Upper lobe of right lung (tissue), 1 donor: ENCODE measurements at places on chromosomes 4 and X. TPM values are rescaled to one million over a fixed set of nuclear protein-coding genes. Genes with fewer than 3 reads are reported as not detected.

The ZNF41 gene
- 11.5 TPM for total RNA-seq

The CLCN4 gene
- total RNA-seq, result 9.8 TPM

The COL4A6 gene
- total RNA-seq, result 1.8 TPM

The SSX4B gene
- not detected for total RNA-seq

The ZCCHC18 gene
- total RNA-seq, result 1.6 TPM

The PCDH10 gene
- 0.41 TPM for total RNA-seq

DNA sequence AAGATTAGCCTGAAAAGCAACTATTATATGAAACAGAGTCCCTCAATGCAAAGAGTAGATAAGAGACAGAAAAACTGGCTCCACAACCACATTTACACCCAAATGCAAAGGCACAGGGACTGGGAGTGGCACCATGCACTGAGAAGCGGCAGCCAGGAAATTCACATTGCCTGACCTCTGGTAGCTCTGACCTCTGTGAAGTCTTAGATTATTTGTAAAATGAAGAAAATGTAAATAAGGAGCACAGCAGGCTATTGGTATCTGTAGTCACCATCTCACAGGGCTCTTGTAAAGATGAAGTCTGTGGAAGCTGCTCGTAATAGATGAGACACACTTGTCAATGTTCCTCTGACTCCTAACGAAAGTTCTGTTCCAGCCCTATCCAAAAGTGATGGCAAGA, 69.7 kb downstream of the FAT1 start:
- H3K27ac ChIP-seq, result no peak overlapping the region
- H3K27me3 ChIP-seq, result no peaks in the 10 kb centered on the region
- DNase-seq, result no peak
- H3K4me1 ChIP-seq, result no peaks in the 10 kb centered on the region
- no peak overlapping the region for H3K4me3 ChIP-seq

DNA sequence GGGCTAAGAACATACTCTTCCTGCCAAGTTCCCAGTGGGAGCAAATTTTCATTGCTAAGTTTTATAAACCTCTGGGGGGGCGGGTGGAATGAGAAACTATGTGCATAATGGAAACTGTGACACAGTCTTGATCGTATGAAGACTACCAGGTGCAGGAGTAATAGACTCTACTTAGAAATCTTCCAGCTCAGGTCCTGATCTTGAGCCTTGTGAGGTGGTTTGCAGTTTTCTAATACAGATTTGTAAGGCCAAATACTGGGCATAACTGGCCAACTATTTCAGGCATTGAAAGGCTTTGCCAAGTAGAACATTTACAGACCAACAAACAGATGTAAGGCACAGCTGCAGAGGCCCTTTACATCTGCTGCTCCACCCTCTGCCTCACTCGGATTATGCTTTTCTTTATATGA, 89.7 kb upstream of the CBR4 start:
- no peaks in the 10 kb centered on the region for H3K4me1 ChIP-seq
- H3K36me3 ChIP-seq, result peaks cover 27% of the 10 kb centered on the region
- H3K27ac ChIP-seq, result no peak overlapping the region
- no peak overlapping the region for H3K4me3 ChIP-seq

GRCh38 chr4:76072760-76073159, 1.7 kb upstream of the ART3 start:
- DNase-seq, result no peak
- no peaks in the 10 kb centered on the region for H3K4me1 ChIP-seq
- H3K27ac ChIP-seq, result no peak overlapping the region
- H3K4me3 ChIP-seq, result no peak overlapping the region
- no peaks in the 10 kb centered on the region for H3K27me3 ChIP-seq
- no peaks in the 10 kb centered on the region for H3K36me3 ChIP-seq

GRCh38 chr4:18635531-18635930, 614.0 kb upstream of the LCORL start:
- no peaks in the 10 kb centered on the region for H3K36me3 ChIP-seq
- H3K27ac ChIP-seq, result no peak overlapping the region
- no peak for DNase-seq
- H3K27me3 ChIP-seq, result no peaks in the 10 kb centered on the region

DNA sequence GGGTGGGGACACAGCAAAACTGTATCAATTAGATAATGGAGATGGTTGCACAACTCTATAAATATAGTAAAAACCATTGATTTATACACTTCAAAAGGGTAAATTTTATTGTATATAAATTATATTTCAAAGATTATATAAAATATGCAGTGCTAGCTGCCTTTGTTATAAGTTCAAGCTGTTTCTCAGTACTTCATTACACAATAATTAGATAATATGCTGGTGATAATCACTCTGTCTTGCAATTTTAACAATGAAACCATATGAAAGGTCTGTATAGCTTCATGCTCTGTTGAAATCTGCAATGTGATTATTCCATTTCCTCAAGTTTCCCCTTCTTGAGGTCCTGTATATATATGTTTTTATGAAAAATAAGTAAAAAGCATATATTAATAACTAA, 73.4 kb upstream of the PLS3 start:
- no peaks in the 10 kb centered on the region for H3K4me1 ChIP-seq
- H3K27ac ChIP-seq, result no peak overlapping the region
- no peak overlapping the region for H3K4me3 ChIP-seq

DNA sequence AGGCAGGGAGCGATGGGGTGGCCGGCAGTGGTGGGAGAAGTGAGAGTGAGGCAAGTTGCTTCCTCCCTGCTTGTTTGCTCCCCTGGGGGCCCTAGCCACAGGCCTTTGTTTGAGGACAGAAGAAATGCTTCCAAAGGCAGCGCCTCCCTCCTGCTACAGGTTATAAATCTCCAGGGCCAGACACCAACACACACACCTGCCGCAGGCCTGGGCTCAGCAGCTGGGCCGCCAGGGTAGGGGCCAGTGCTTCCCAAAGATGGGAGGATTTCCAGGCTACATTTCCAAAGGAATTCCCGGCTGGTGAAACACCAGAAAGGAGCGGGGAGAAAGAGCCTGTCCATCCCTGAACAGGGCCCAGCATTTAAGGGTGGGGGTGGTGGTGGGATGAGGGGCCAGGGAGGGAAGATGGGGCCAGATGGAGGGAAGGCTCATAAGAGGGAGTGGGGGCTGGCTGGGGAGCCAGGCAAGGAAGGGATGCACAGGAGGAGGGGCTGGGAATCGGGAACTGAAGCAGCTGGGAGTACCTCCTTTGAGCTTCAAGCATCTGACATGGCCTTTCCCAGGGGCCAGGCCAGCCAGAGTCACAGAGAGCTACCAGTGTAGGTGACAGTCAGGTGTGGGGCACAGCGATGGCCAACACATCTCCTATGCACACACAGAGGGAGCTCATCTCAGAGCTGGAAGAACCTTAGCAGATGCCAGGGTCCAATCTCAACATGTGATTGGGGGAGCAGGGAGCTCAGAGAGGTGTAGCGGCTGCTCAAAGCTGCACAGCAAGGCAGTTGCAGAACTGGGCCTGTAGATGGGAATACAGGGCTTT, 143.9 kb downstream of the PJA1 start:
- no peak for DNase-seq
- H3K27ac ChIP-seq, result no peak overlapping the region
- H3K27me3 ChIP-seq, result no peaks in the 10 kb centered on the region
- no peak overlapping the region for H3K4me3 ChIP-seq
- H3K4me1 ChIP-seq, result peaks cover 9% of the 10 kb centered on the region
- H3K36me3 ChIP-seq, result no peaks in the 10 kb centered on the region

- peak overlapping the region; percentile 42 for H3K27ac ChIP-seq
- H3K4me3 ChIP-seq, result no peak overlapping the region
- no peaks in the 10 kb centered on the region for H3K36me3 ChIP-seq
- H3K4me1 ChIP-seq, result peaks cover 3% of the 10 kb centered on the region
- no peaks in the 10 kb centered on the region for H3K27me3 ChIP-seq
These were observed 1.4 kb downstream of the PLXNB3 start for GRCh38 chrX:153765138-153766079.

DNA sequence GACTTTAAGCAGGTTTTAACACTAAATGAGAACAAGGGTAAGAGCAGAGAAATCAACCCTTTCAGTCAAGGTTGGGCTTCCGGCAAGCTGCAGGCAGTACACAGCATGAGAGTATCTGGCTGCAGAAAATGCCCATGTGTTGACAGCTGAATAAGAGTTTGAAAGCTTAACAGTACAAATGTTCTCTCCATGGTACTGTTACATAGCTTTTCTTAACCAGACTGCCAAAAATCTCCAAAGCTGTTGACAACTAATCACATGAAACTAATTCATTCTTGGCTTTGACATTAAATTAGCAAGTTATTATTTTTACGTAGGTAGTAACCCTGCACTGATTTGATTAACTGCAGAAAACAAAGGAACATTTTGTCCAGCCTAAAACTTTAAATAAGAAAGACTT, 153.5 kb downstream of the SLC10A7 start:
- H3K36me3 ChIP-seq, result no peaks in the 10 kb centered on the region
- no peaks in the 10 kb centered on the region for H3K4me1 ChIP-seq
- no peak overlapping the region for H3K27ac ChIP-seq
- DNase-seq, result no peak
- H3K4me3 ChIP-seq, result no peak overlapping the region
- H3K27me3 ChIP-seq, result no peaks in the 10 kb centered on the region

DNA sequence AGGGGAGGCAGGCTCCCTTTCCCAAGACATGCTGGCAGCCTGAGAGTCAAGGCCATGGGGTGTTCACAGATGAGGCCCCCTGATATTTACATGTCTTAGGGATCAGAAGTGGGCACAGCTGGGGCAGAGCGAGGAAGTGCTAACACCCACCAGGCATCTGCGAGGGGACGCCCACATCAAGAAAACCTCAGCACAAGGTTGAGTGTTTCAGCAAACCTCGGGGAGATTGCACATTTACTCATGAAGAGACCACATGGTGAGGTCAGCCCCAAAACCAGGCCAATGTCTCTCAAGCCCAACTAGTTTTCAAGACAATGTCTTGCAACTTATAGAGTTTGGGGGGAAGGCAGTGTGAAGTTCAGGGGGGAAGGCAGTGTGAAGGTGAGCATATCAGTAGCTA, 55.2 kb downstream of the CLNK start:
- no peak overlapping the region for H3K4me3 ChIP-seq
- no peaks in the 10 kb centered on the region for H3K27me3 ChIP-seq
- H3K4me1 ChIP-seq, result no peaks in the 10 kb centered on the region
- DNase-seq, result no peak
- H3K36me3 ChIP-seq, result no peaks in the 10 kb centered on the region

DNA sequence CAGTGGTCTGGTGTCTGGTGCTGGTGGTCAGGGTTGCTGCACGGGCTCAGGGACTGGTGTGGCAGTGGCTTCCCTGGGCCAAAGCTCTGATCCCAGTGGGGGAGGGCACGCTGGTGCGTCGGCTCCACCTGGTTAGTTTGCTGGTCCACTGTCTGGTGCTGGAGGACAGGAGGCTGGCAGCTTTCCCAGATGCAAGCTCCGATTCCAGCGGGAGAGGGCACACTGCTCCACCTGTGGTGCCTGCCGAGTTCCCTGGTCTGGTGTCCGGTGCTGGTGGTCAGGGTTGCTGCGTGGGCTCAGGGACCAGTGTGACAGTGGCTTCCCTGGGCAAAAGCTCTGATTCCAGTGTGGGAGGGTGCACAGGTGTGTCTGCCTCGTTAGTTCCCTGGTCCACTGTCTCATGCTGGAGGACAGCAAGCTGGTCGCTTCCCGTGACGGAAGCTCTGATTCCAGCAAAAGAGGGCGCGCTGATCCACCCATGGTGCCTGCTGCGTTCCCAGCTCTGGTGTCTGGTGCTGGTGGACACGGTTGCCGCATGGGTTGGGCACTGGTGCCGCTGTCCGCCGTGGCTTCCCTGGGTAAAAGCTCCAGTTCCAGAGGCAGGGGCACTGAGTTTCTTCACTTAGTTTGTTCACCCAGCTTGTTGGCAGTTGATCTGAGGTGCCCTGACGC, 5.8 kb downstream of the VMA21 start:
- DNase-seq, result peak; percentile 60
- no peaks in the 10 kb centered on the region for H3K4me1 ChIP-seq
- no peak overlapping the region for H3K4me3 ChIP-seq
- no peak overlapping the region for H3K27ac ChIP-seq

- H3K36me3 ChIP-seq, result peaks cover 14% of the 10 kb centered on the region
- H3K4me1 ChIP-seq, result no peaks in the 10 kb centered on the region
- no peak for DNase-seq
- H3K27me3 ChIP-seq, result no peaks in the 10 kb centered on the region
- H3K27ac ChIP-seq, result no peak overlapping the region
These were observed 219.0 kb downstream of the ARHGAP10 start for GRCh38 chr4:147950841-147951240.

GRCh38 chrX:128739539-128739938, 687.3 kb upstream of the ACTRT1 start:
- no peak for DNase-seq
- no peak overlapping the region for H3K27ac ChIP-seq
- no peak overlapping the region for H3K4me3 ChIP-seq
- no peaks in the 10 kb centered on the region for H3K36me3 ChIP-seq

DNA sequence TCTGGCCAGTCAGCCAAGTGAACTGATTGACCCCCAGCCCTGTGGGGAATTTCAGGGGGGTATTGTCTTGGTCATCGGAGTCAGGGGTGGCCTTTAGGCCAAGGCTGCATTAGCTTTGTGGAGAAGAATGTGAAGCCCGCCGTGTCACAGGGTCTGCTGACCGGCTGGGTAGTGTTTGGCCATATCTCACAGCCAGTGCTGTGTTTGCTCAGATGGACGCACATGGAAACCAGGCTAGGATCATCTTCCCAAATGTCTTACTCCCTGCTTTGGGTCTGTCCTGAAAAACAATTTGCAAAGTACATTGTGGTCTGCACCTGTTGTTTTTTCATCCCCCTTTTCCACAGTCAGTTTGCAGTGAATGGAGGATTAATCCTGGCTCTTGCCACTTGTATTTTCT, 13.0 kb downstream of the TMEM164 start:
- no peak overlapping the region for H3K27ac ChIP-seq
- H3K36me3 ChIP-seq, result no peaks in the 10 kb centered on the region
- H3K4me1 ChIP-seq, result no peaks in the 10 kb centered on the region
- no peak for DNase-seq

DNA sequence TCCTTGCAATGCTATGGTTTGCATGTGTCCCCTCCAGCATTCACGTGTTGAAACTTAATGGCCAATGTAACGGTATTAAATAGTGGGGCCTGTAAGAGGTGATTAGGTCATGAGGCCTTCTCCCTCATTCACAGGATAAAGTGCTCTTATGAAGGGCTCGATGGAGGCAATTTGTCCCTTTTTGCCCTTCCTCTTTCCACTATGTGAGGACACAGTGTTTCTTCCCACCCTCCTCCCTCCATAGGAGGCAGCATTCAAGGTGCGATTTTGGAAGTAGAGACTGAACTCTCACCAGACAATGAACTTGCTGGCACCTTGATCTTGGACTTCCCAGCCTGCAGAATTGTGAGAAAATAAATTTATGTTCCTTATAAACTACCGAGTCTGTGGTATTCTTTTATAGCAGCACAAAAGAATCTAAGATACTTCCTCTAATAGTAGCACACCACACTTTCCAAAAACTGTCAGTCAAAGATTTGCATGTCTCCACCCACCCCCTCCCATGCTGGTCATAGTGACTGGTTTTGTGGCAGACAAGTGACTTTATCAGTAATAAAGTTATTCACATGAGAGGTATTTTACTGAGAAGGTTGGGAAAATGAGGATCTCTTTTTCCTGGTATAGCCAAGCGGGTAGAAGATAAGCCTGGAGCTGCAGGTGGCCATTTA, 113.5 kb upstream of the TTC29 start:
- H3K36me3 ChIP-seq, result no peaks in the 10 kb centered on the region
- peaks cover 3% of the 10 kb centered on the region for H3K4me1 ChIP-seq
- H3K27me3 ChIP-seq, result no peaks in the 10 kb centered on the region
- H3K27ac ChIP-seq, result no peak overlapping the region
- no peak overlapping the region for H3K4me3 ChIP-seq
- DNase-seq, result no peak

GRCh38 chrX:6226596-6227452, 1.8 kb downstream of the NLGN4X start:
- H3K36me3 ChIP-seq, result no peaks in the 10 kb centered on the region
- peak overlapping the region; percentile 30 for H3K4me3 ChIP-seq
- no peak overlapping the region for H3K27ac ChIP-seq
- DNase-seq, result no peak
- H3K4me1 ChIP-seq, result no peaks in the 10 kb centered on the region
